NCI-H524 treated with DMSO at 0.1 percent for 48 hours (cell line): ENCODE measurements at places on chromosomes 13 and 19.

DNA sequence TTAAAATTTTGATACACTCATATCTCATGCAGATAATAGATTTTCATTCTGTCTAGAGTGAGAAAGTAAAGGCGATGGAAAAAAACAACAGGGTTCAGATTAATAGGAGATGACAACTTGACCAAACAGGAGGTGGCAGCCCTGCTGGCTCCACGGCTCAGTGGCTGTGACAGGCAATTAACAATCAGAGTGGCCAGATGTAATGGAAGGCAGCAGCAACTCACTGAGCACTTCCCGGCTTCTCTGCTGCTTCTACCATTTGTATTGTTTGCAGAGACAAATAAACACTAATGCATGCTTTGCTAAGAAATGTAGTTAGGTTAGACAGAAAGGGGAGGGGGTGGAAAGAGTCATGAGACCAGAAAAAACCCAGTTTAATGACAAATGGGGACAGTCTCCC is 473.0 kb upstream of the SLC10A2 start:
- peak; percentile 6 for DNase-seq

DNA sequence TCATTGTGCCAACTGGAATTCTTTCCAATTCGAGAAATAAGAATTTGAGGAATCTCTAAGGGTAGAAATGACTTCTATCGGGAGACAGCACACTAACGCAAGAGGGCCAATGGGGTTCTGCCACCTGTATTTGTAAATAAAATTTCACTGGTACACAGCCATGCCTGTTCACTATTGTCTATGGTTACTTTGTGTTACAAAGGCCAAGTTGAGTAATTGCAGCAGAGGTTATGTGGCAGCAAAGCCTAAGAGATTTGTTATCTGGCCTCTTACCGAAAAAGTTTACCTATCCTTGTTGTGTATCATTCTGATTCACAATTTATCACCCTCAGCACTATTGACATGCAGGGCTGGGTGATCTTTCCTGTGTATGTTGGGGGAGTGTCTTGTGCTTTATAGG is 278.0 kb downstream of the KLF5 start:
- no peak for DNase-seq

DNA sequence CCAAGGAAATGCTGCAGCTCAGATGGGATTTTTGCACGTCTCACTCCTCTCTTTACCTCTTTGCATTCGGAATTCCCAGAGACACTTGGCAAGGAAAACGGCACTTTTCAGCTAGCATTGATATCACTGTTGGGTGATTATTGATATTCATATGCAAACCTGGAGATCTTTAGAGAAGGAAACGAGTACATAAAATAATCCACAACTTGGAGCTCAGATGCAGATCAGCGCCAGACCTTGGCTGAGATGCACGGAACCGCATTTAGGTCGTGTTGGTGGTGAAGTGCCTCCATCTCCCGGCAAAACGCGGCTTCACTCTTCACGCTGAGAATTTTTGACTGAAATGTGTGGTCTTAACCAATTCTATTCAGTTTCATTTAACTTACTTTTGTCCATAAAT is 77.2 kb upstream of the ARHGEF7 start:
- DNase-seq, result no peak

DNA sequence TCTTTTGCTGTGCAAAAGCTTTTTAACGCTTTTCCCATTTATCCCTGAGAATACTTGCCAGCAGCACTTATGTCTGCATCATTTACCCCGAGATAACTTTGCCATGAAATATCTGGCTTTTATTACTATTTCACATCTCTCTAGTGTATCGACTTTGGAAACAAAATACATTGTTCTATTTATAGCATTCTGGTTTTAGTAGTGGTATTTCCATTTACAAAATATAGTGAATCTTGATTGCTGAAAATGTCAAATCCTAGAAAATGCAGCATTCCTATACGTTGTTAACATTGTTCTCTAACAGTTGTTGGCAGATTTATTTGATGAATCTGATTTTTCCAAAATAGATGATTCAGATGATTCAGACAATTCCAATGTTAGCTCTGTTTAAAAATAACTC is 189.3 kb upstream of the SPRY2 start:
- no peak for DNase-seq

DNA sequence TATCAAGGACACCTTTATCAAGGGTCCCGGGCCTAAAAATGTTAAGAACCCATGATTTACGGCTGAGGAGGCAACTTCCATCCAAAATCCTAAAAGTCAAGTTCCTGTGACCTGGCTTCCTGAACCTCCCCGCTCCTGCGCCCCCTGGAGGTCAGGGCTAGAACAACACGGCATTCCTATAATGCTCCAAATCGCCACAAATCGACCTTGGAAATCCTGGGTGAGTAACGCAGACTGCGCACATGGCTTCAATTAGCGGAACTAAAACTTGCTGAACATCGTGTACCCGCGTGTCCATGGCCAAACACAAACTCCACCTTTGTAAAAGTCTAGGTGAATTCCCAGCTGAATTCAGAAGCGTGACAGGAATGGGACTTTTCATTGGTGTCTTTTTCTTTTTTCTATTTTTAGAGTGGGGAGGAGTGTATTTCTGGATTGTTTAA is 4.3 kb upstream of the C5AR1 start:
- DNase-seq, result peak; percentile 17

- DNase-seq, result no peak
Measured at GRCh38 chr13:26664286-26664685, 96.3 kb downstream of the GPR12 start.

DNA sequence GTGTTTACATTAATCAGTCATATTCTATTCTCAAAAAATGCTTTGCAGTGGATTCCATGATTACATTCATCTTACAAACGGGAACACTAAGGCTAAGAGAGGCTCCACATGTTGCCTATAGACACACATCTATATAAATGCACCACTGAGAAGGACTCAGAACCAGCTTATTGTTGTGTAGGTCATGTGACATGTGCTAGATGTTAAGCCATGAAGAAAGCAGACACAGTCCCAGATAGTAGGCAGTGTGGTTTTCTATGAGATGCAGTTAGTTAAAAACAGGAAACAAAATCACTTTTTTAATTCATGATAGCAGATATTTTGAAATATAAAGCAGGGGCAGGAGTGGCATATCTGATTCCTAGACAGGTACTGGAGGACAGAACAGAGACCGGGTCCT is 10.7 kb downstream of the SIGLEC6 start:
- no peak for DNase-seq

GRCh38 chr19:6976197-6976596 is 45.0 kb downstream of the MBD3L2B start:
- no peak for DNase-seq

DNA sequence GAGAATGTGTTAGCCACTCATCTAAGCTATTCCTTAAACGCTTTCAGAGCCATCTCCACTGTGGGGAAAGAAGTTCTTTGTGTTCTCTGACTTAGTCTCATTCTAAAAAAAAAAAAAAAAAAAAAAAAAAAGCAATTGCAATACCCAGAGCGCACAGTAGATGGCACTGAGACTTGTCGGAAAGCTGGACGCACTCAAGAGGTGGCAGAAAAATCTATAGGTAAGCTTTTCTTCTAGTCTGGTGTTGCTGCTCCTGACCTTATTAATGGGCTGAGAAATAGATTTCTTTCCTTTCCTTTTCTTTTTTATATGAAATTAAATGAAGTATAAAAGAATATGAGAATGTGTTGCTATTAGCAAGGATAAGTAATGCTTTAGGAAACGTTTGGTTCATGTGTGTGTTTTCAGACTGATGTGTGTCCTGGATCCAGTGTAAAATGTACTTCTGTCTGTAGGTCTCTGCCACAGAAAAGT is 4.7 kb upstream of the GJB2 start:
- peak; percentile 23 for DNase-seq

GRCh38 chr19:3665681-3666544 is 34.4 kb downstream of the PIP5K1C start:
- no peak for DNase-seq

- no peak for DNase-seq
Measured at GRCh38 chr13:43294412-43294811, 271.0 kb downstream of the DNAJC15 start.

DNA sequence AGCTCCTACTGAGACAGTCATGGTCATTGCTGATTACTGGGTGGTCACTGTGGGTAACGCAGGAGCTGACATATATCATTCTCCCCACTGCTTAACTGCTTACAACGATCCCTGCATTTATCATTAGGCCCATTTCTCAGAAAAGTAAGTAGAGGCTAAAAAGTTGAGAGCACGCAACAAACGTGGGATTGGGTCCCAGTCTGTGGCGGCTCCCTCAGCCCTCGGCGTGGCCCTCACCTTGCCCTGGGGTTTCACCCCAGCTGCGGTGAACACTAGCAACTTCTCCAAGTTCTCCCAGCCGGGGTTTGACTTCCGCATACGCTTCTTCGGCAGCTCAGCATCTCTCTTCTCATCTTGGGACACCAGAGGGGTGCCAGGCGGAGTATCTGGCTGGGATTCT is 2.5 kb downstream of the PNKP start:
- DNase-seq, result no peak

DNA sequence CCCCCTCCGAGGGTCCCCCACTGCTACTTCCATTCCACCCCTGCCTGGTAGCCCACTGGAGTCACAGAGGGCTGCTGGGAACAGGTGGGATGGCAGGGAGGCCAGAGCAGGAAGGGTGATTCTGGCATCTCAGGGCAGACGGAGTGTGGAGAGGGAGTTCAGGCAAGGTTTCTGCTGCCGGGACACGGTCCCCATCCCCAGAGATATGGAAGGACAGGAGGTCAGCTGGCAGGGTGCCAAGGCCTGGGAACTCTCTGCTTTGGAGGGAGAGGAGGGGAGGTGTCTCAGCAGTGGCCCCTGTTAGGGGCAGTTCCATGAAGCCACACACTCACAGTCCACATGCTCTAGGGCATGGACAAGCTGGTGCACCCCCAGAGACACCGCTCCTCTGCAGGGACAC is 68.1 kb downstream of the CHST8 start:
- no peak for DNase-seq

DNA sequence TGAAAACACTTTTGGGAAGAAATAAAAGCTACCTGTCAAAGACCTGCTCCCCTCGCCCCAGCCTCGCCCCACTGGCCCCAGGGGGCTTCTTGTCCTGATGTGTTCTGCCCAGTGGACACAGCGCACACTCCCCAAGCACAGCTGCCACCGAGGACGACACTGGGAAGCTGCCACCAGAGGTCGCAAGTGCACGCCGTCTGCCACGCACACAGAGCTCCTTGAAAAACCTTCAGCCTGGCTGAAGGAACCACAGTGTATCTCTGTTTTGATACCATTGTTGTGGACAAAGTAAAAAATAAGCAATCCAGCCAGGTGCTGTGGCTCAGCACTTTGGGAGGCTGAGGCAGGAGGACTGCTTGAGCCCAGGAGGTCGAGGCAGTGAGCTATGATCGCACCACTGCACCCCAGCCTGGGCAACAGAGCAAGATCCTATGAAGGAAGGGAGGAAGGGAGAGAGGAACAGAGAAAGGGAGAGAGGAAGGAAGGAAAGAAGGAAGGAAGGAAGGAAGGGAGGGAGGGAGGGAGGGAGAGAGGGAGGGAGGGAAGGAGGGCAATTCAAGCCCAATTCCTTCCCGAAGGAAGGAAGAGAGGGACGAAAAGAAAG is 57.3 kb downstream of the CEBPG start:
- peak; percentile 58 for DNase-seq

DNA sequence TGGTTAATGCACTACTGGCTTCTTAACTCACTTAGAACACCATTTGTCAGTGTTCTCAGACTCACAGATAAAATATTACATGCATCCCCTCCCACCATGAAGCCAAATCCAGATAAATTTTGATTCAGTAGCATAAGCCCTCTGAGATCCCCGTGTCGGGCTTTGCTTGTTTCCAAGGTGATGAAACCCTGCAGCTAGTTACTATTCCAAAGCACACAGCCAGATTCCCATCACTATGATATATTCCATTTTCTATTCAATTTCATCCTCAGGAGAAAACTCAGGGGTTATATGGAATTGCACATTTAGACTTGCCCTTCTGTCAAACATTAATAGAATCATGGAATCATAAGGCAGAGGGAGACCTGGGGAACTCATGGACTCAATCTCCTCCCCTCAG is 9.4 kb upstream of the FAM124A start:
- DNase-seq, result no peak

GRCh38 chr13:75831389-75831788 is 195.3 kb downstream of the LMO7 start:
- no peak for DNase-seq

GRCh38 chr13:51330791-51331190 is 8.7 kb upstream of the SERPINE3 start:
- no peak for DNase-seq

DNA sequence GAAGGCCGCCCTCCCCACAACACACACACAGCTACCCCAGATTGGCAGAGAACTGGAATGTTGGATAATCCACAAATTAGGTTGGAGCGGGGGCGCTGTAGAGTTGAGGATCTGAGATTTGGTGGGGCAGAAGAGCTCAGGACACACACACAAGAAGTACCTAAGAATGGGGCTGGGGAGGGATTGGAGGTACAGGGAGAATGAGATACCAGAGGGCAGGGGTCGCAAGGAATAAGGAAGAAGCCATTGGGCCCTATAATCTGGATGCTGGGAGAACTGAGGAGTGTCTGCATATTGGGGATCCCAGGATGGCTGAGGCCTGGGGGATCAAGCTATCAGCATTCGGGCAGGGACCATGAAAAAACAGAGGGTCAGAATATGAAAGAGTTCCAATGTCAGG is 11.5 kb downstream of the SYT3 start:
- DNase-seq, result no peak

GRCh38 chr19:1520203-1520780 is 3.6 kb upstream of the PLK5 start:
- no peak for DNase-seq

- DNase-seq, result no peak
Measured at GRCh38 chr19:55333870-55334269, 5.8 kb upstream of the KMT5C start.

- no peak for DNase-seq
Measured at GRCh38 chr19:58182577-58182988, 278 bp upstream of the ZNF274 start.

DNA sequence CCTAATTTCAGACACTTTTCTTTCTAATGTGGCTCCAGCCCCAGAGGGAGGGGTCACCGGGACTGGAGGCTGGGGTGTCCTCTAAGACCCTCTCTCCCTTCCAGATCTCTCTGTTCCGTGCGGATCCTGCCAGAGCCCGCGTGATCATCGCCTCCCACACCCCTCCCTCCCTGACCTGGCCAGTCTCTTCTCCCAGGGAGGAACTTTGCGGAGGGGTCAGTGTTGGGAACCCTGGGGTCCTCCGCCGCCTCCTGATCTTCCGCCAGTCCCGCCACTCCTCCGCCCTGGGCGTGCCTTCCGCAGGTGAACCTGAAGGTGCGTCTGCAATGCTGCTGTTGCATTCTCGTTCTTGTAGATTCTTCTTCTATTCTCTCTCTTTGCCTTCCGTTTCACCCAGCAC is 9.1 kb downstream of the SOX21 start:
- DNase-seq, result no peak
